ENCODE measurements at places on chromosomes 3 and 15.

- DNase-seq: no peak
These were observed 64.6 kb upstream of the P2RY1 start for GRCh38 chr3:152770296-152770695.

DNA sequence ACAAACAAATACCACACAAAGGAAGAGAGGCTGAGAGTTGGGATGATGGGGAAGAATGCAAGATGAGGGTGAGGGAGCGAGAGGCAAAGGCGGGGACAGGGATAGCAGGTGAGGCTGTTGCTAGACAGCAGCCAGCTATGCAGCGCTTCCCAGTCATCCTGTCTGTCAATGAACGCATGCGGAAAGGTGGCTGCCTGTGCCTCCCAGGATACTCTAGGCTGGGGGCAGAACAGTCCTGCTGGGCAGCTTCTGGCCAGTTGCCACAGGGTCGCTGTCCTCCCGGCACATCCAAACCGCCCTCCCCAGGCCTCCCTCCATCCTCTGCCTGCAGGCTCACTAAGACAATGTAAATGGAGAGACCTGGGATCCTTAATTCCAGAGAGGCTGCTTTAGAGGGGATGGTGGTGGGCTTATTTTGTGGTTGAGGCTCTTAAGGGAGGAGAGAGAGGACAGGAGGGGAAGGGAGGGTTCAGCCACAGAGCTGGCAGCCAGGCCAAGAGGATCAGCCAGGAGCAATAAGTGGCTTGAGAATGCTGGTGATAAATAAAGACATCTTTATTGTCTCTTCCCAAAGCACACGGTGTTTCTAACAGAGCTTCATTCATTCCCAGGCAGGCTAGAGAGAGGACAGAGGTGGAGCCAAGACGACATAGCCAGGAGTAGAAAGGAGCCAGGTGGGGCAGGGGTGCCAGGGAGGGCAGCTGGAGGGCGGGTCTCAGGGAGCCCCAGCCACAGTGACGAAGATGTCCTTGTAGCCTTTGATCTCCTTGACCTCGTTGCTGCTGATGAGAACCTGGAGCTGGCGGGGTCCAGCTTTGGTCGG lies 9.2 kb upstream of the TGM5 start:
- no peak for DNase-seq

GRCh38 chr3:148221303-148221702 lies 476.4 kb upstream of the AGTR1 start:
- DNase-seq: no peak

GRCh38 chr3:54819946-54820345 lies 107.9 kb downstream of the LRTM1 start:
- no peak for DNase-seq

GRCh38 chr3:167992381-167992780 lies 103.3 kb downstream of the GOLIM4 start:
- no peak for DNase-seq

DNA sequence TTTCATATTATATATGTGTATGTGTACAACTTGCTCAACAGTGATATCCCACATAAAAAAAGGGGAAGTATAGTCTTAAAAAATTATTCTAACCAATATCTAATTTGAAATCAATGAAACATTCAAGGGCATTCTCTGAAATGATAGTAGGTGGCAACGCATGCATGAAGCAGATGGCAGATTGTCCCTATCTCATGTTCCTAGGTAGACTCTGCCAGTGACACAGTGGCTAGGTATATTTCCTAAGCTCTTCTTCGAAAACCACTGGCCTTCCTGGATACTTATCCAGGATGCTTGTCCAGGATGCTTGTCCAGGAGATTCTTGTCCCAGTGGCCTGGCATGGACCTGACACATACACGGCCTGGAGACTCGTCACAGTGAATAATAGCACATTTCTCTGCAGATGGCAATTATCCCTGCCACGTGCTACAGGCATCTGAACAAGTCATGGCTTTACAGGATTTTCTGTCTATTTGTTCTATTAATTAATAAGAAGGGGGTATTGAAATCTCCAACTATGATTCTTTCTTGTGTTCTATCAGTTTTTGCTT lies 54.9 kb downstream of the OCA2 start:
- DNase-seq: no peak

DNA sequence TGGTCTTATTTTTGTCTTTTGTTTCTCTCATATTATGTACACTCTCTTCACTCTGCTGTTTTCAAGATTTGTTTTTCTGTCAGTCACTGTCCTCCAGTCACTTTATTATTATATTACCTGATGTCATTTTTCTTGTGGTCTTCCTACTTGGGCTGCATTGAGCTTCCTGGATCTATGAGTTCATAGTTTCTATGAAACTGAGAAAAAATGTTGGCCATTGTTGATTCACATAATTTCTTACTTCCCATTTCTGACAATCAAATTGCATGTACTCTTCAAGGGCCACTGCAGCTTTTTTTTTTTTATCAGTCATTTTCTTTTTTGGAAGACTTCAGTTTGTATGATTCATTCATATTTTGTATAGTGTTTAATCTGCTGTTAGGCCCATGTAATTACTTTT lies 1180.6 kb upstream of the GBE1 start:
- DNase-seq: no peak

- no peak for DNase-seq
These were observed 225.8 kb upstream of the SLCO3A1 start for GRCh38 chr15:91627473-91628278.

GRCh38 chr3:100891033-100891432 lies 102.2 kb downstream of the ABI3BP start:
- no peak for DNase-seq

DNA sequence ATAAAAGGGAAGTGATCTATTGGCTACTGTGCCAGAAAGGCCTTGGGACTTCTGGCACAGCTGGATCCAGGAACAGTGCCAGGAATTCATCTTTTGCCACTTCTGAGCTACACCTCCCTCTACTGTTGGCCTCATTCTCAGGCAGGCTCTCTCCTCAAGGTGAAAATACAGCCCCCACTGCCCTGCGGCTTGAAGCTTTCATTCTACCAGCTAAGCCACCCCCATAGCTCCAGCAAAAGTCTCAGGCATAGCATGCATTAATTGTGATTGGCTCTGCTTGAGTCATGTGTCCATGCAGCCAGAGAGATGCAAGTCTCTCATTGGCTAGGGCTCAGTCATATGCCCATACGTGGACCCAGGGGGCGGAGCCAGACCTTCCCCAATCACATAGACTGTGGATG lies 142.4 kb downstream of the TPRA1 start:
- no peak for DNase-seq

DNA sequence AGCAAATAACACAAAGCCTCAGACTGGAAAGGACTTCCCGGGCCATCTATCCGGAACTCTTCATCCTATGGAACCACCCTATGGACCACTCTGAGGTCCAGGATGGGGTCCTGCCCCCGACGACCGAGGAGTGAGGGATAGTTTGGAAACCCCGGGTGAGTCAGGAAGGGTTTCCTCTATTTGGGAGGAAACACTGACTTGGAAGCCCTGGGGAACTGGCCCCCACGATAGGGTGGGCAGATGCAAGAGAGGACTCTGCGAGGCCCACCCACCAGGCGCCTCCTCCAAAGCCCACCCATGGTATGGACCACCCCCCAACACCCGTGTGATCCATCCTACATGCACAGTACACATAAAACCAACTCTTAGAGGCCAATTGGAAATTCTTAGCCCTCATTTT lies 69.4 kb downstream of the CPN2 start:
- DNase-seq: no peak

DNA sequence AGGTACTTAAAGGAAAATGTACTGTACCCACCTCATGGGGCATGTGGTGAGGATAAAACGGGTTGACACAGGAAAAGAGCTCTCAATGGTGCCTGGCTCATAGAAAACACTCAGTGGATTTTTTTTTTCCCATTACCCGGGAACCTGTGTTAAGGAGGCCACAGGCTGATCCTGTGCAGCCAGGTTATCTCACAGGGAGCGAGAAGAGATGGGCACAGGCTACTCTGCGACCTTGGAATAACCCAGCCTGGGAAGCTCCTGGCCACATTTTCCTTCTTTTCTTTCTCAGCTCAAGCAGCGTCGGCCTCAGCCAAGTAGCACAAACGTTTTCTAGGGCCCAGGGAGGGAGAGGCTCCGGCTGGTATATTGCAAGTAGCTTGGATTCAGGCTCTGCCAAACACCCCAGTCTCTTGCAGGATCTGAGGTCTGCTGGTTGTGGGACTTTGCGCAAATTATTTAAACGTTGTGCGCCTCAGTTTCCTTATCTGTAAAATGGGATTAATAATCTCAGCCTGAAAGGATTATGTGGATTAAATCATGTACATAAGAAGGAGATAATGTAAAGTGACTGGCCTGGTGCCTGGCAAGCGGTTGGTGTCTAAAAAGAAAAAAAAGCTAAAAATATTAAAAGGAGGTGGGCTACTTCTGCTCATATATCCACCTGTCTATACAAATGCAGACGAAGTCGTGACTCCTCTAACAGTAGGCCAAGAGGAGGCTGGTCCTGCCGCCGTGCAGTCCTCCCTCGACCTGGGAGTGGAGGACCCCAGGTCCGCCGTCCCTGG lies 2.2 kb downstream of the FURIN start:
- DNase-seq: no peak

DNA sequence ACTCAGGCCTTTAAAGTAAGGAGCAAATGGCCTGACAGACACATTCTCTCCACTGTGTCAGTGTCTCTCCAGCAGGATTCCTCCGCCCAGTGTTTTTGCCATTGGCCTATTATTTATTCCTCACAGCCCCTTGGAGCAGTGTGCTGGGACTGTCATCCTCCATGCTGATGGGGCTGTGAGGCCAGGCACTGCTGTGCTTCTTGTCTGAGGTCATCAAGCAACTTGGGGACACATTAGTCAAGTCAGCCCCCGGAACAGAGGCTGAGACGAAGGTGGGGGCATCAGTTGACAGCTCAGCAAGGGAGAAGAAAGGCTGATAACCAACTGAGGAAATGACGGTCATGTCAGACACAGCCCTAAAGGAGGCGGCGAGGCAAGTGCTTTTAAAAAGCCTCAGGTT lies 67.4 kb downstream of the XXYLT1 start:
- no peak for DNase-seq

DNA sequence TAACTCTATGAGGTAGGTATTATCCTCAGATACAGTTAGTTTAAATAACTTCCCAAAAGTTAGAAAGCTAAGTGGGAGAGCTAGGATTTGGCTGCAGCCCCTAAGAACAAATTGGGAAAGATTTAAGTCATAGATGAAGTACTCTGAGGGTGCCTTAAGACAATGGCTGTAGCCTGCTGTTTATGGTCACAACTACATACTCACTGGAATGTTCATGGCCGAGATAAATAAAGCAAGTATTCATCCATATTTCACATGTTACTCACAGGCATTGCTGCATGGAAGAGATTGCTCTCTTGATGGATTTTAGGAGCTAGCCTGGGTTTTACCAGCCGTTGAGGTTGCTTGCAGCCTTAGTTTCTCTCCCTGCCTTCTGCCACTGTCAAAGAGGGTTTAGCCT lies 145.0 kb downstream of the CMSS1 start:
- no peak for DNase-seq

- DNase-seq: peak; percentile 82
These were observed at the start of gene FAM81A for GRCh38 chr15:59437817-59438624. FAM81A (plus strand) TSS chr15:59438186; CDS start chr15:59458627, 20,441 bp downstream.

- DNase-seq: no peak
These were observed 28.4 kb downstream of the GRIP2 start for GRCh38 chr3:14511623-14512280.

GRCh38 chr3:46369151-46369550 lies 1.6 kb upstream of the CCR5 start:
- DNase-seq: no peak

- DNase-seq: no peak
These were observed 1225.1 kb downstream of the OTOL1 start for GRCh38 chr3:162721736-162722135.

GRCh38 chr3:187277129-187277462 lies 14.4 kb downstream of the MASP1 start:
- no peak for DNase-seq

- DNase-seq: no peak
These were observed 13.5 kb downstream of the TARS3 start for GRCh38 chr15:101710806-101711205.

- DNase-seq: no peak
These were observed at the start of gene STX19 for GRCh38 chr3:94028093-94028837. STX19 (minus strand) TSS chr3:94028597; CDS start chr3:94015269, 13,328 bp downstream.

DNA sequence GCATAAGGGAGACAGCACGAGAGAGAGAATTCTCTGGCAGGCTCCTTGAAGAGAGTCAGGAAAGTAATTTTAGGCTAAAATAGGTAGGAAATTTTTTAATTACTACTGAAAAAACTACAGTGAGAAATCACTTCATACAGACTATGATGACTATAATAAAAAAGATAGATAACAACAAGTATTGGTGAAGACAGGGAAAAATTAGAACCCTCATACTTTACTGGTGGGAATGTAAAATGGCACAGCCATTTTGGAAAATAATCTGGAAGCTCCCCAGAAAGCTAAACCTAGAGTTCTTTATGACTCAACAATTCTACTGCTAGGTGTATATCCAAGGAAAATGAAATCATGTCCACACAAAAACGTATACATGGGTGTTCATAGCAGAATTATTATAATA lies 2.1 kb upstream of the HDC start:
- DNase-seq: no peak

- DNase-seq: no peak
These were observed 60.0 kb downstream of the NMNAT3 start for GRCh38 chr3:139617672-139618268.

GRCh38 chr3:9976721-9977709 lies 9.6 kb downstream of the EMC3 start:
- DNase-seq: no peak

DNA sequence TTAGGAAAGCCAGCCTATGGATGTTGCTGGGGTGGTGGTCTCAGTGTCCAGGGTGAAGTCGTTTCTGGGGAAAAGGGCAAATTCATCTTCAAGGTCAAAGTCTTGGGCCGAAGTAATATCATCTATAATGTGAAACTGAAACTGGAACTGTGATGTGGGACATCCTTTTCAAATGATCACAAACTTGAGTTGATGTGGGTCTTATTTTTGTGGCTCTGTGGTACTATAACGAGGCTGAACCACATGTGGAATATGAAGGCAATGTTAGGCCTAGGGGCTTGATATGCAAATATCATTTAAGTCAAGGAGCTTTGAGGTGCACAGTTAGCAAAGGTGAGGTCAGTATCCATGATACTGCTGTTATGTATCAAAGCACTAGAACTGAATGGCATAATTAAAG lies 1.5 kb upstream of the CD200R1L start:
- DNase-seq: no peak

DNA sequence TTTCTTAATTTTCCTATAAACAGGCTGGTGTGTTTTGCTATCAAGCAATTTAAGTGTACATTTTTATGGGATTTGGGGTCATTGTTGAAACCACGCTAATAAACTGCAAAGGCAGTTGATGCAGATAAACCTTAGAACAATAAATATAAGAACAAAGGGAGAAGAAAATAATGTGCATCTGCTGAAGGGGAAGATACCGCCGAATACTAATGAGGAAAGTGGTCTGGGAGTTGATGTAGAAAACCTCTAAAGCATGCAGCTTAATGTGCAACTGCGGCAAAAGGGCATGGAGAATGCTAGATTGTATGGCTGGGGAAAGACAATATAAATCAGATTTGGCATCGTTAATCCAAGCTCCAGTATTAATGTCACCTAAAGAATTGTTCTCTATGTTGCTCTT lies 29.8 kb upstream of the CHL1 start:
- no peak for DNase-seq

DNA sequence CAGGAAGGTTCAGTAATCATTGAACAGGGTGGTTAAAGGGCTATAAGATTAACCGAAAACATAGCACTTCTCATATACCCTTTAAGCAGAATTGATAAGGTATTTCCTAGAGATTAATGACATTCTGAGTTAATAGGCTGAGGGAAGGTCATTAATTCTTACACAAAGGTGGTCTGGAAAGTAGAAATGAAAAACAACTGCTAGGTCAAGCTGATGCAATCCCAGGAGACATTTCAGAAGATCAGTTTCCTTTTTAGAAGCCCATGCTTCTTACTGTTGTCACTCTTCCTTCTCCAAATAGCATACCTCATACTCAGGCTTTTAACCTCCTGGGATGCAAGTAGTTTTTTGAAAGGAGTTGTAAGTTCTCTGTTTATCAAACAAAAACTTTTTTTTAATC lies 8.8 kb downstream of the FILIP1L start:
- no peak for DNase-seq
